SK-N-SH treated with all-trans-retinoic acid at 6 μM for 48 hours (cell line): ENCODE measurements at places on chromosomes 2 and 18.

DNA sequence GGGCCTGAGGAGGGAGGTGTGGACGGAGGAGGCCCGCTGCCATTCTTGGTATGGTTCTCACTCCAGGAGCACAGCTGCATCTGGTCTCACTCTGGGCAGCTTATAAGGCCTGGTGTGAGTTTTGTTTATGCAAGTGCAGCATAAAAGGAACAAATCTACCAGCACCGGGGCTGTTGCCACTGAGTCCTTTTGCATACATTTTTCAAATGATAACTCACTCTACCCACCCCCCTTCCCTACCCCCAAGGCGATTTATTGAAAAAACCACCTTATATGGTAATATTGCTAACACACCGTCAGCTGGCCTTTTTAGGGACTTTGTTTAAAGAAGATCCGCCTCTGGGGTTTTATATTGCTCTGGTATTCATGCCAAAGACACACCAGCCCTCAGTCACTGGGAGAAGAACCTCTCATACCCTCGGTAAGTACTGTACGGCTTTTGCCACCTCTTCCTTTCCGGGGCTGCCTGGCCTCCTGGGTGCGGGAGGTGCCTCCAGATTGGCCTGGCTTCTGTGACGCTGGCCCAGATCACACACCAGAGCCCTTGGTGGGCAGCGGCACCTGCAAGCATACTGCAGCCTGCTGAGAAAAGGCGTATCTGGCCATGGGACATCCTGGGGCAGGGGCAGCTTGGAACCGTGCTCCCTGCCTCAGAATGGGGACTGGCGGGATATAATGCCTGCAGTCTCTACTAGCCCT, at the start of gene ACTG2:
Gene ACTG2 (plus strand): TSS at position 378 of the 699 bp plus-strand sequence. CDS start 8,304 bp downstream, outside the sequence.
- ATAC-seq: no peak

DNA sequence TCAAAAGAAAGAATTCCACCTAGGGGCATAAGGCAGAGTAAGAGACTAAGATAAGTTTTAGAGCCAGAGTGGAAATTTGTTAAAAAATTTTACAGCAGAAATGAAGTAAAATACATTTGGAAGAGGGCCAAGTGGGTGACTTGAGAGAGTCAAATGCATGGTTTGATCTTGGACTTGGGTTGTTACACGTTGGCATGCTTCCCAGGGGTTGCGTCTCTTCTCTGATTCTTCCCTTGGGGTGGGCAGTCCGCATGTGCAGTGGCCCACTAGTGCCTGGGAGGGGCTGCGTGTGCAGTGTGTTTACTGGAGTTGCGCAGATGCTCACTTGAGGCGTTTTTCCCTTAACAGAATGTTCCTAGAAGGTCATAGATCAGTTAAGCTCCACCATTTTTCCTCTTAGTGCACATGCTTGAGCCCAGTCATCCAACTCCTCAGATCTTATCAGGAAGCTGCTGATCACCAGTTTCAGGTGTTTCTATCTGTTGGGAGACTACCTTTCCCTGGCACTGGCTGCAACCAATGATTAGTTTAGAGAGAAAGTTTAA, 13.1 kb downstream of the SEH1L start:
- no peak for ATAC-seq

DNA sequence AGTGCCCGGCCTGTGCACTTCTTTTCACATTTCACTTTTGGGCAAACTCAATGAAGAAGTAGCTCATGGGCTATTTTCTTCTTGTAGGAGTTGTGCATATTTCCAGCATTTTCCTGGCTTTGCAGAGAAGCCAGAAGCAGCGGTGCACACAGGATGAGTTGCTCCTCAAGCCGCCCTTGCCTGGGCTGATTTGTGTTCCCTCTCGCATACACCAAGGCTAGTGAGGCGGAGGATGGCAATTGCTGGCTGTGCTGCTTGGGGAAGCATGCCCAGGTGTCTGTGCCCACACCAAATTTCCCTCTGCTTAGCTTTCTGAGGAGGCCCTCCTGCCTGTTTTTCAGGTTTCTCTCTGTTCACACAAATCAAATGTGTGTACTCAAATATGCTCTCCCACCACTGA, 85.4 kb upstream of the TMEM200C start:
- ATAC-seq: no peak

- ATAC-seq: no peak
Observed at GRCh38 chr2:38483776-38484501, 106.9 kb upstream of the ATL2 start.

- no peak for ATAC-seq
Observed at GRCh38 chr18:75863696-75864095, 436.2 kb upstream of the SMIM21 start.

- no peak for ATAC-seq
Observed at GRCh38 chr2:152418688-152419087, 83.7 kb downstream of the FMNL2 start.

DNA sequence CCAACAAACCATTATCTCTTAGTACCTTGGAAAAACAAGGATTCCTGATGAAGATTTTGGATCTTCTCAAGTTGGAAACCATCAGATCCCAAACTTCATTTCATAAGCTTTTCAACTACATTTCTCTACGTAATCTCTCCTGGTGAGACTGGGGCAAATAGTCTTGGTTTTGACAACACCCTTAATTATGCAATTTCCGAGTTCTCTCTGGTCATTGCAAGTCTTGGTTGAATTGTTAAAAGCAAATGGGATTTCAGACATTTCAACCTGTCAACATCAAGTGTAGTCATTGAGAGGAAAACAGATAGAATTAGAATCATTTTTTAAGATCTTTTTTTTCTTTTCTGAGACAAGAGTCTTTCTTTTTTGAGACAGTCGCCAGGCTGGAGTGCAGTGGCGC, 26.2 kb downstream of the KLF7 start:
- ATAC-seq: no peak
